Right renal cortex interstitium (tissue), 3 donors: ENCODE measurements at places on chromosomes 5 and 9. TPM values are rescaled to one million over a fixed set of nuclear protein-coding genes. Genes with fewer than 3 reads are reported as not detected.

DNA sequence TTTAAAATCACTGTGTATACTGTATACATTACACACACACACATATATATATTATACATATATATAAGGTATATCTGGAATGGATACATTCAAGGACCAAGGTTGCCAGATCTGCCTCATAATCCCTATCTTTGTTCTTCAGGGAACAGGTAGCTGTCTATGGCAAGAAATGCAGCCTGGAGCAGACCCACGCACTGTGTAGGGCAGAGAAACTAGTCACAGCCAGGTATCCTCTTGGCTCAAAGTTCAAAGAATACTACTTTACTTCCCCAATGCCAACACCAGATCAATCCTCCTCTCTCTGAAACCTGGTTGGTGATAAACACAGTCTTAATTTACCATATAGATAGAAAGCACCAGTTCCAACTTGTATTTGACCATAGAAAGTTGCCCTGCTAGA is 313.6 kb downstream of the PRELID2 start:
- DNase-seq = no peak

The GLRA1 gene
- polyA plus RNA-seq = not detected

The NSUN2 gene
- polyA plus RNA-seq = 49.9 TPM

- no peak for DNase-seq
Observed at GRCh38 chr5:39599721-39600431, 175.1 kb upstream of the DAB2 start.

DNA sequence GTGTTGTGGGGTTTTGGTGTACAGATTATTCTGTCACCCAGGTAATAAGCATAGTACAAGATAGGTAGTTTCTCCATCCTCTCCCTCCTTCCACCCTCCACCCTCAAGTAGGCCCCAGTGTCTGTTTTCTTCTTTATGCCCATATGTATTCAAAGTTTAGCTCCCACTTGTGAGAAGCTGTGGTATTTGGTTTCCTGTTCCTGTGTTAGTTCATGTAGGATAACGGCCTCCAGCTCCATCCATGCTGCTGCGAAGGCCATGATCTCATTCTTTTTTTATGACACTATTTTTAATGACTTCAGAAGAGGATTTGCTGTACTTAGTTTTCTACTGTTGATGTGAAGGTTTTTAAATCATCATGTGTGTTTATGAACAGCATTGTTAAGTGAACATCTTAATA is 11.9 kb downstream of the CCDC180 start:
- DNase-seq = no peak
